ENCODE measurements at places on chromosomes 12 and 14. TPM values are rescaled to one million over a fixed set of nuclear protein-coding genes. Genes with fewer than 3 reads are reported as not detected.

The SAV1 gene
- 41.1 TPM for total RNA-seq

The KLRG1 gene
- under 0.01 TPM for total RNA-seq

The ACYP1 gene
- 6.8 TPM for total RNA-seq

The SIX1 gene
- total RNA-seq: 11.2 TPM

The GUCY2C gene
- total RNA-seq: not detected

The ACSM4 gene
- not detected for total RNA-seq

The GPD1 gene
- total RNA-seq: under 0.01 TPM

The KRT83 gene
- total RNA-seq: not detected

All from nasal cavity respiratory epithelium epithelial cell of viscerocranial mucosa (primary cell).